Amniotic stem cell (primary cell): ENCODE measurements at places on chromosomes 7 and 10.

GRCh38 chr10:36313142-36313541, 671.0 kb upstream of the FZD8 start:
- DNase-seq: no peak

GRCh38 chr10:119364645-119365600, 157.6 kb downstream of the GRK5 start:
- DNase-seq: no peak

GRCh38 chr10:89414879-89415821, 782 bp downstream of the IFIT5 start:
- no peak for DNase-seq

DNA sequence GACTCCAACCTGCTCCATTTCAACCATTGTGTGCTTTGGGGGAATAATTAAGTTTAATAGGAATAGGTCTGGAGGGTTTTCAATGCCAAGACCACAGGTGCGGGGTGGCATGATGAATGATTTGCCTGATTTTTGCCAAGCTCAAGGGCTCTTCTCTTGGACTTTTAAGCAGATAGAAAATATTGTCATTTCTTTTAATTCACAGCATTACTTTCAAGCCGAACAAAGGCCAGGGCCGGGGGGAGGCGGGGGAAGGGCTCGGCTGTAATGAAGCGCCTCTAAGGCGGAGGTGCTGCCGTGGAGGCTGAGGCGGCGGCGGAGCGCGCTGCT, 6.5 kb downstream of the PTF1A start:
- DNase-seq: no peak

- DNase-seq: peak; percentile 54
These were observed 71.4 kb downstream of the AHR start for GRCh38 chr7:17369691-17370426.

- no peak for DNase-seq
These were observed 34.0 kb downstream of the GATA3 start for GRCh38 chr10:8088504-8088903.

DNA sequence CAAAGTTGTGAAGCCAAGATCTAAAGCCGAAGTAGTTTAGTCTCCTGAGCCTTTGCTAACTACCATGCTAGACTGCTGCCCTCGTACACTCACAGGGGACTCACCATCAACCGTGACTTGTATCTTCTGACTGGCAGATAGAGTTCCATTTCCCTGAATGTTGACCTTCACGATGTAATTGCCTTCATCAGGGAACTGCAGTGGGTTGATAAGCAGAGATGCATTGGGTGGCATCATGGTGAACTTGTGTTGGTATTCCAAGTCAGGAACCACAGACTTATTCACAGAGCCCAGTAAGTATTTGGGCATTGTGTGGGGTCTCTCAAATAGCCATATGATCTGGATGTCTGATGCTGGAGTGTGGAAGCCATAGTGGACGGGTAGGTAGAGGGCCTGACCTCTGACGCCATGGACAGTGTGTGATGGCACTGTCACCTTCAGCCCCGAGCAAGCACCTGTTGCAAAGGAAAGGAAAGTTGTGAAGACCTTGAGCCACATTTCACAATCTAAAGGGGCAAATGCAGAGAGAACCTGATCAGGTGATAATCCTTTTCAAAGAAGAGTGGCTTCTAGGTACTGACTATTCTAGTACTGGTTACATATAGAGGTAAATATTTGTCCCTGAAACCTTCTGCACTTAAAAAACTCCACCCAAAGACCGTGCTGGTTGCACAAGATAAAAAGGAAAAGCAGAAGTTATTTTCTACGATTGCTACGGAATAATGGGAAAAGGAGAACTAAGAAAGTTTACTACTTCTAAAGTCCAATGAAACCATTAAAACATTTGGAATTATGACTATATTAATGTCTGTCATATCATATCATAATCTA, 7.1 kb downstream of the HEPACAM2 start:
- DNase-seq: no peak

- no peak for DNase-seq
These were observed 13.7 kb upstream of the DNTT start for GRCh38 chr10:96290368-96291133.

- DNase-seq: no peak
These were observed 121.7 kb upstream of the TRIM24 start for GRCh38 chr7:138338361-138338760.

DNA sequence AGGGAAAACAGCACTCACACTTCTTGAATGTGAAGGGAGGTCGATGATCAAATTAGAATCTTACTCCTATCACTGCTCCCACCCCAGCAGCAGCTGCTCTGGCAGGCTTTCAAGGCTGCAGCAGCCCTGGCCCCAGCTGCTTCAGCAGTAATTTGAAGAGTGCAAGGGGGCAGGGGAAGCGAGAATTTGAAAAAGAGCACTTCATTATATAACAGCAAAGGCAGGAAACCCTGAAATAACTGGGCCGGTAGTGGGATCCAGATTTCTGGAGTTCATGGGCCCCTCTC, 44.9 kb downstream of the MYPN start:
- no peak for DNase-seq

- DNase-seq: peak; percentile 3
These were observed 38.0 kb upstream of the CACNA2D1 start for GRCh38 chr7:82481499-82482097.

- no peak for DNase-seq
These were observed 22.4 kb upstream of the PPA1 start for GRCh38 chr10:70255329-70256299.

DNA sequence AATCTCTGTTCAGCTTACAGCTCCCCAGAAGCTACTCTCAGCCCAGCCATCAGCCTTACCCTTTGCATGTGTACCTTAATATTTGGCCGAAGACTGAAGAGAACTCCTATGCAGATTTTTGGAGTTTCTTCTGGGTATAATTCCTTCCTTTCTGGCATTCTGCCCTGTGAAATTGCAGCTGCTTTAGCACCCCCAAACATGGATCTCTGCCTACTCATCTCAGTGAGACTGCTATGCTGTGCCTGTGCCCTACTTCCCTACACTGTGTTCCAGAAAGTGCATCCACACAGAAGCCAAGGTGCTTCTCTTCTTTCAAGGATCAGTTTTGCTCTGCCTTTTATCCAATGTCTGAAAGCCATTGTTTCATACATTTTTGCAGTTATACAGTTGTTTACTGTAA, 81.6 kb downstream of the NPY start:
- DNase-seq: no peak

DNA sequence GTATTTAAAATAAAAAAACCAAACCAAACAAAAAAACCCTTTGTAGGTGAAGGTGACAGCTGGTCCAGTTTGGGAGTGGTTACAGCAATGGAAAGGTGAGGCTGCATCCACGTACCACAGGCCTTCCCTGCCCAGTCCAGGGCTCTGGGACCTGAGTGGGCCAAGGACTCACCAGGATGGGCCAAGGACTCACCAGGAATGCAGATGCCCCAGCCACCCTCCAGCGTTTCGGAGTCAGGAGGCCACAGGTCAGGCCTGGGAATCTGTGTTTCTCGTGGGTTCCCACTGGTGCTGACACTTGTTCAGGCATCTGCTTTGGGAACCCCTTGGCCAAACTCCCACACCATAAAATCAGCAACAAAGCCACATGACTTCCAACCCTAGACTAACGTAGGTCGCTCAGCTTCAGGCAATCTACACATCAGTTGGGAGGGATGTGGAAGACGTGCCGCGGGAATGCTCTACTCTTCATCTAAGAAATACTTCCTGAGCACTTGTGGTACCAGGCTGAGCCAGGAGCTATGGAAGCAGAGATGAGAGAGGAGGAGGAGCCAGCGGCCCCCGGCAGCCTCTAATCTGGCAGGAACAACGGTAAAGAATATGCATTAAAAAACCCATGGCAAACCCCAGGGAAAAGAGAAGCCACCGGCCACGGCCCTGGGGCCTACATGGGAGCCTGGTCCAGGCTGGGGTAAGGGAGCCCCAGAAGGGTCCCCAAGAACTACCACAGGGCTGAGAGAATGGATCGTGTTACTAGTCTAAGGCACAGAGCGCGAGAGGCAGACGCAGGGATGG, 473.4 kb downstream of the PTPRN2 start:
- no peak for DNase-seq

DNA sequence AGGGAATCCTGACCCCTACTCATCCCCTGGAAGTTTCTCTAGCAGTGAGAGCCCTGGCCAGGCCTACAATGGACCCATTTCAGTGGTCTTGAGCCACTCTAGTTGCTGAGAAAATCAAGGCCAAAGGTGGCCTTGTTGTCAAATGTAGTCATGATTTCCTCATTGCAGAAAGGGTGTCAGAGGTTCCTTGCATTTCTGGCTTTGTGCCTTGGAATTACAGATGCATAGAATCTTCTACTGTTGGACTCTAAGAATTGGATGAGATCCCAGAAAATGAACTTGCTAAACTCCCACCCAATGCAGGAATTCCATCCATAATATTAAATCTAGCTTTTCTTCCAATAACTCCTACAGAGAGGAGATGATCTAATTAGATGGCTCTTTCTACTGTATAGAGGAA, 12.2 kb downstream of the CPA2 start:
- DNase-seq: peak; percentile 48

- no peak for DNase-seq
These were observed 81.9 kb downstream of the SKAP2 start for GRCh38 chr7:26782501-26782900.

DNA sequence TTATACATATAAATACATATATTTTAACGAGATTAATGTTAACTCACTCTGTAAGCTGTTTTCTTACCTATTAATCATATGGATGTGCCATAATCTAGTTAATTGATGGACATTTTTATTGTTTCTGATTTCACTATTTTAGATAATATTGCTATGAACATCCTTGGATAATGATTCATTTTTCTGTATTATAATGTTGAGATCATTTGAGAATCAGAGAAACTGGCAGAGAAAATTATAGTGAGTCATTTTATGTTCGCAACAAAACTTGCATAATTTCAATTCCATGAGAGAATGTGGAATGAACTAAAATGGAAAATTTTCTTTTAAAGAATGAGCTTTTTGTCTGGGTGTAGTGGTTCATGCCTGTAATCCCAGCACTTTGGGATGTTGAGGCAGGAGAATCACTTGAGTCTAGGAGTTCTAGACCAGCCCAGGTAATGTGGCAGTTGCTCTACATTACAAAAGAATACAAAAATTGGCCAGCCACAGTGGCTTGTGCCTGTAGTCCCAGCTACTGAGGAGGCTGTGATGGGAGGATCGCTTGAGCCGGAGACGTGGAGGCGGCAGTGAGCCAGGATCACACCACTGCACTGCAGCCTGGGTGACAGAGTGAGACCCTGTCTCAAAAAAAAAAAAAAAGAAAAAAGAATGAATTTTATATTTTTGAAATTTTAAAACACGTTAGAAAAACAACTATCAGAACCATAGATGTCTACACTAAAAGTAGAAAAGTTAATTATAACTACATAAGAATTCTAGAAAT, 40.5 kb downstream of the PAPSS2 start:
- peak; percentile 19 for DNase-seq

DNA sequence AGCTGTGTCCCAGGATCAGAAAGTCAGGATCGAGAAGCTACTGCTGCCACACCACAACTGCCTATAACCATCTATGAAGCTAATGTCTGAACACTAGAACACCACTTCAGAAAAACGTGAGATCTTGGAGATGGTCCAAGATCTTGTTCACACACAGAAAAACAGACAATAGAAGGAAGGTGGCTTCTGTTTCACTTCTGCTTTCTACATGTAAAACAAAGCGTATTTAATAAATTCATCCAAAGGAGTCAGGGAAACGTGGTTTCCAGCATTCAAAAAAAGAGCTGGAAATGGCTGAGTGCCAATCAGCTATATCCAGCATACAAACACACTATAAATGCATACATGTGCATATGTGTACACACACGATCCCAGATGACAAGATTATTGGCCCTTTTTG, 70.2 kb upstream of the CCDC71L start:
- DNase-seq: no peak
